ENCODE measurements at places on chromosomes 5 and 9. TPM values are rescaled to one million over a fixed set of nuclear protein-coding genes. Genes with fewer than 3 reads are reported as not detected.

SMIM3 gene
- 17.8 TPM for total RNA-seq

PCDHA7 gene
- total RNA-seq, result 0.54 TPM

S1PR3 gene
- total RNA-seq, result 5.7 TPM

MAP1B gene
- total RNA-seq, result 94.9 TPM

DBH gene
- not detected for total RNA-seq

CNOT8 gene
- 94.5 TPM for total RNA-seq
